ENCODE measurements at places on chromosomes 7 and 10. TPM values are rescaled to one million over a fixed set of nuclear protein-coding genes. Genes with fewer than 3 reads are reported as not detected.

The ZNF804B gene
- total RNA-seq: not detected

The CDK14 gene
- not detected for total RNA-seq

The SPDYE11 gene
- total RNA-seq: not detected

The PLAU gene
- 0.73 TPM for total RNA-seq

The CACUL1 gene
- 24.0 TPM for total RNA-seq

The CLDN3 gene
- total RNA-seq: not detected

DNA sequence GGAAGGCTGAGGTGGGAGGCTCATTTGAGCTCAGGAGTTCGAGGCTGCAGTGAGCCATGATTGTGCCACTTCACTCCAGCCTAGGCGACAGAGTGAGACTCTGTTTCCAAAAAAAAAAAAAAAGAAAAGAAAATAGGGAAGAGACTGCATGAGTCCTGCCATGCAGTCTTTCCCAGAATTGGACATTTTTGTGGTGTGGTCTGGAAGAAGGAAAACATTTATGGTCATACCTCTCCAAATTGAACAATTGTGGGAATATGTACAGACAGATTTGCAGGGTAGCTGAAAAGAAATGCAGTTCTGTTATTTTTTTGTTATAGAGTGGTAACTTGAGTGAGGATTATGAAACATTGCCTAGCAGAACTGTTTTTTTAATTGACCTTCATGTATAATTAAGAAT lies 198.1 kb downstream of the AUTS2 start:
- H3K27me3 ChIP-seq: no peaks in the 10 kb centered on the region
- H3K4me3 ChIP-seq: no peak overlapping the region
- no peak for DNase-seq
- H3K4me1 ChIP-seq: no peaks in the 10 kb centered on the region

DNA sequence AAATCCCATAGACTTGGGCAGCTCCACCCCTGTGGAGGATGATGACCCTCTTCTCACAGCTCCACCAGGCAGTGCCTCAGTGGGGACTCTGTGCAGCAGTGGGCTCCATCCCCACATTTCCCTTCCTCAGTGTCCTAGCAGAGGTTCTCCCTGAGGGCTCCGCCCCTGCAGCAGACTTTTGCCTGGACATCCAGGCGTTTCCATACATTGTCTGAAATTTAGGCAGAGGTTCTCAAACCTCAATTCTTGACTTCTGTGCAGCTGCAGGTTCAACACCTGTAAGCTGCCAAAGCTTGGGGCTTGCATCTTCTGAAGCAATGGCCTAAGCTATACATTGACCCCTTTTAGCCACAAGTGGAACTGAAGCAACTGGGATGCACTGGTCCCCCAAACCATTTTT lies 31.8 kb downstream of the NEUROG3 start:
- no peak overlapping the region for H3K4me3 ChIP-seq
- no peak overlapping the region for H3K27ac ChIP-seq
- no peaks in the 10 kb centered on the region for H3K4me1 ChIP-seq
- DNase-seq: no peak
- no peaks in the 10 kb centered on the region for H3K36me3 ChIP-seq

- H3K4me3 ChIP-seq: no peak overlapping the region
- no peak overlapping the region for H3K27ac ChIP-seq
- H3K4me1 ChIP-seq: no peaks in the 10 kb centered on the region
- no peak for DNase-seq
- H3K36me3 ChIP-seq: no peaks in the 10 kb centered on the region
- H3K27me3 ChIP-seq: no peaks in the 10 kb centered on the region
Observed at GRCh38 chr10:106576534-106576933, 588.0 kb downstream of the SORCS1 start.

DNA sequence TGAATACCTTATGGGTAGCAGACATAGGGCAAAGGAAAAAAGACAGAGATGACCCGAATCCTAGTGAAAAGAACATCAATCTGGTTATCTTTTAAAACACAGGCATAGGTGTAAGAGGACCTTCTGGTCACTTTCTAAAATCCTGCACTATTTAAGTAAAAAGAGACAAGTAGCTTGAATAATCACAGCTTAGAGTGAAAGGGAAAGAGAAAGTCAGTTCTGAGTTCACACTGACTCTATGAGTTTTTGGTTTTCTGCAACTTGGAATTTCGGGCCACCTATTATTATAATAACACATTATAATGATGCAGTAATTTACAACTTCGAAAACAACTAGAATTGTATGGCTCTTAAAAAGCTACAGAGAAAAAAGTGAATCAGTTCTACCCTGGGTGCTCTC lies 247.8 kb downstream of the DOCK4 start:
- H3K4me3 ChIP-seq: no peak overlapping the region
- no peaks in the 10 kb centered on the region for H3K4me1 ChIP-seq
- DNase-seq: no peak
- no peaks in the 10 kb centered on the region for H3K27me3 ChIP-seq

DNA sequence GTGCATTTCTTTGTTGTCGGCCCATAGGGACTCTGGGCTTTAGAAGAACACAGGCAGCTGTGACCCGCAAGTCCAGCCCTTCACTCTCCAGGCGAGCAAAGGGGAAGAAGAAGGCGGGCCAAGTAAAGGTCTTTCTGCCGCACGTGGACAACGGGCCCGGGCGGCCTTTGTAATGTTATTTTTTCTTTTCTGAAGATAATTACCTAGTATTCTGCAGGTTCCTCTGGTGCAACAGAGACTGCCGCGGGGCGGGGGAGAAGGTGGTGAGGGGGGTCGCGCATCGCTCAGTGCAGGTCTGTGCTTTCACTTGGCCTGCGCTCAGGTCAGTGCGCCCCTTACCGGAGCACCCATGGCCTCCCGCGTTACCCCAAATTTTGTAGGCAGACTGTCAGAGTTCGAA lies 7.1 kb upstream of the TBX20 start:
- H3K36me3 ChIP-seq: no peaks in the 10 kb centered on the region
- DNase-seq: no peak
- no peak overlapping the region for H3K27ac ChIP-seq
- H3K4me1 ChIP-seq: peaks cover 11% of the 10 kb centered on the region
- H3K4me3 ChIP-seq: no peak overlapping the region

DNA sequence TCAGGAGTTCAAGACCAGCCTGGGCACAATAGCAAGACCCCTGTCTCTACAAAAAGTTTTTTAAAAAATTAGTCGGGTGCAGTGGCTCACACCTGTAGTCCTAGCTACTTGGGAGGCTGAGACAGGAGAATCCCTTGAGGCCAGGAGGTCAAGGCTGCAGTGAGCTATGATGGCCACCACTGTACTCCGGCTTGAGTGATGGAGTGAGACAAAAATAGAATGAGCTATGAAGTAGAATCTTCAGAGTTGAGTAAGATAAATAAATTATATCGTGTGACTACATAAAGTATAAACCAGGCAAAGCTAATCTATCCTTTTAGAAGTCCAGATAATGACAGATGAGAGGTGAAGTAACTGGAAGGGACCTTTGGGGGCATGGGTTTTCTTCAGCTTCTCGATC lies 15.3 kb upstream of the MRPS24 start:
- no peak overlapping the region for H3K4me3 ChIP-seq
- H3K4me1 ChIP-seq: peaks cover 12% of the 10 kb centered on the region
- no peak for DNase-seq
- no peak overlapping the region for H3K27ac ChIP-seq

GRCh38 chr10:18571780-18572179 lies 79.6 kb downstream of the NSUN6 start:
- H3K36me3 ChIP-seq: peaks cover 21% of the 10 kb centered on the region
- H3K27ac ChIP-seq: no peak overlapping the region
- H3K27me3 ChIP-seq: no peaks in the 10 kb centered on the region
- no peak for DNase-seq

DNA sequence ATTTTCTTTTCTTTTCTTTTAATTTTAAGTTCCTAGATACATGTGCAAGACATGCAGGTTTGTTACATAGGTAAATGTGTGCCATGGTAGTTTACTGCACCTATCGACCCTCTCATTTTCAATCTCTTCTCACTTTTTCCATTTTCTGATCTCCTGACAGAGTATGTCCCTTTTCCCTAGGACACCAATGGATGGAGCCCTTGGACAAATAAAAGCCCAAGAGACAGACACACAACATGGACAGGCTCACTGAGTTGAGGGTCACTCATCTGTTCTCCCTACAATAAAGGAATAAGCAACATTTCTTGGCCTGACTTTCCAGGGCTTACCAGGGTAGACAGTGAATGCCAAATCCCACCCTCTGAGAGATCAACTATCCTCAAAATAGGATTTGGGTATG lies 15.2 kb upstream of the UBE2D1 start:
- H3K27me3 ChIP-seq: no peaks in the 10 kb centered on the region
- H3K4me3 ChIP-seq: no peak overlapping the region
- DNase-seq: no peak
- H3K36me3 ChIP-seq: no peaks in the 10 kb centered on the region
- H3K27ac ChIP-seq: no peak overlapping the region

Measured in activated CD4-positive, alpha-beta memory T cell treated with anti-CD3 and anti-CD28 coated beads for 36 hours (primary cell).